ENCODE measurements at places on chromosomes 16 and 17.

DNA sequence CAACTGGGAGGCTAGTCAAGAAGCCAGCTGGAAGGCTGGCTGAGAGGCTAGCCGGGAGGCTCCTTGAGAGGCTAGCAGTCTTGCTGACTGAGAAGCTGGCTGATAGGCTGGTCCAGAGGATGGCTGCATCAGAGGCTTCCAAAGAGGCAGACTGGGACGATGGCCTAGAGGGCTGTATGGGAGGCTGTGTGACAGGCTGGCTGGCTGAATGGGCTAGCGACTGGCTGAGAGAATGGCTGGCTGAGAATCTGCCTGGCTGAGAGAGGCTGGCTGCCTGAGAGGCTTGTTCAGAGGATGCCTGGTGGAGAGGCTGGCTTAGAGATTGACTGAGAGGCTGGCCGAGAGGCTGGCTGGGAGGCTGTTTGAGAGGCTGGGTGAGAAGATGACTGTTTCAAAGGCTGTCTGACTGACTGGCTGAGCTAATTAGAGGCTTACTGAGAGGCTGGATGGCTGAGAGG, 34.8 kb upstream of the ACSM2B start:
- no peak for DNase-seq

GRCh38 chr16:84683691-84684591, 15.9 kb upstream of the USP10 start:
- no peak for DNase-seq

DNA sequence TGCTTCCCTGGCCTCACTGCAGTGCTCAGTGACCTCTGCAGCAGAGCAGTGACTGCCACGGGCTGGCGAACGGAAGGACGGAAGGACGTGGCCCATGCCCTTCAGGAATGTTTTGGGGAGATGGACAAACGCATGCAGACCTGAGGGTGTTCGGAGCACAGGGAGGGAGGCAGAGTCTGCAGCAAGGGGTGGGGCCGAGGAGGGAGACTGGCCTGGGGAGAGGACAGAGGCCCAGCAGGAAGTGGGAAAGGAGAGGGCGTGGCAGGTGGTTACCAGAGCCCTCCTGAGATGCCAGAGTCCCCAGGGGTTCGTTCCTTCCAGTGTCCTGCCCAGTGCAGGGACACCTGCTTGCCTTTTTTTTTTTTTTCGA, 21.9 kb downstream of the ADORA2B start:
- DNase-seq, result no peak

GRCh38 chr17:17849147-17849820, 12.5 kb upstream of the SREBF1 start:
- peak; percentile 94 for DNase-seq

Measured in OCI-M1 (cell line).